ENCODE measurements at places on chromosomes 7 and 10.

DNA sequence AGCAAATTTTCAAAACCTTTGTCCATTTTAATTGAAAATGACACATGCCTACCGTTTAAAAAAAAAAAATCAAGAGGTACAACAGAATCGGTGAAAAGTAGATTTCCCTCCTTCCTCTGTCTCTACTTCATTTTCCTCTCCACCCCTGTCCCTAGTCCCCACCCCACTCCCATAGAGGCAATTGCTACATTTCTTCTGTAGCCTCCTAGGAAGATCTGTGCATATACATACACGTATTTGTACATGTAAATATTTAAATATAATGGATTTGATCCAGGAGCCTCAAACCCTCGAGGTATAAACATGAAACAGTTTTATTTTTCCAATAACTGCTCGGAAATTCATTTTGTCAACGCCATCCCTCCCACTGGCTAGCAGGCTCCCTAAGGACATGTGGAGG is 14.1 kb upstream of the SLC29A3 start:
- DNase-seq = no peak

DNA sequence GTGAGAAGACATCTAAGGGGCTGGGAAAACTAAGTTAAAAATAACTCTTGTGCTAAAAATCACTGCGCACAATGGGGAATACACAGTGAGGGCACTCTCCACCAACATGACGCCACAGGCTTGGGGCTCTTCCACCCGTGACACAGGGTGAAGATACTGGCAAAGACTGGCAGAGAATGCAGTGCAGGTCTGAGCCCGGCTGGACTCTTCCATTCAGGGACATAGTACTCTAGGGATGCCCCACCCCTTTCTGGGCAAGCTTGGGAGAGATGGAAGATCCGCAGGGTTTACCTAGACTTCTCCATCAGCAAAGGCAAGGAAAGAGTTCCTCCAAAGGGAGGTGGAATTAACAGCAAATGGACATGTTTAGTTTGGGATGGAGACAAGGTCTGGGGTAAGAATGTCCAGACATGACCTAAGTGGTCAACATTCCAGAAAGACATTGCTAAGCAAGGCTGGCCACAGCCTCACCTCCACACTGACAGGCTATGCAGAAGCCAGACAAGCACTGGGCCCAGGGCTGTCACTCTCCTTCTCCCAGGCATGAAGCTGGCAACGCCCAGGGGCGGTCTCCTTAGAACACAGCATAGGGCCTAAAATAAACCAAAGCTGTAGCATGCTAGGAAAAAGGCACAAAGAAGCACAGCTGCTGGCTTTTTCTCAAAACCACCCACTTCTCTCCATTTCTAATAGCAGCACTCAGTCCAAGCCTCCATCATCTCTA is 28.1 kb downstream of the XPNPEP1 start:
- DNase-seq = no peak

- no peak for DNase-seq
Observed at GRCh38 chr10:86366902-86367151, 232 bp upstream of the GRID1 start.

- DNase-seq = no peak
Observed at GRCh38 chr10:76257816-76258215, 826.4 kb downstream of the LRMDA start.

- no peak for DNase-seq
Observed at GRCh38 chr7:151107882-151108281, 21.6 kb downstream of the AGAP3 start.

Data from activated T-cell treated with anti-CD3 and anti-CD28 coated beads, Interleukin-2, amount 50 U/mL, for 48 hours (primary cell).